Coronary artery (tissue), 2 donors: ENCODE measurements at places on chromosomes 3 and 15.
A peak's percentile ranks its signal among the peaks of the same experiment; 100 is the strongest.

GRCh38 chr3:117443014-117443413 is 733.4 kb downstream of the TUSC7 start:
- no peak for DNase-seq

GRCh38 chr15:27025481-27025966 is 54.5 kb downstream of the GABRG3 start:
- no peak for DNase-seq

GRCh38 chr3:167978071-167978470 is 117.7 kb downstream of the GOLIM4 start:
- DNase-seq, result no peak

- DNase-seq, result peak; percentile 49
Observed at GRCh38 chr3:126118591-126118990, 34.7 kb upstream of the SLC41A3 start.

GRCh38 chr3:126731044-126731443 is 27.0 kb downstream of the CHCHD6 start:
- no peak for DNase-seq

DNA sequence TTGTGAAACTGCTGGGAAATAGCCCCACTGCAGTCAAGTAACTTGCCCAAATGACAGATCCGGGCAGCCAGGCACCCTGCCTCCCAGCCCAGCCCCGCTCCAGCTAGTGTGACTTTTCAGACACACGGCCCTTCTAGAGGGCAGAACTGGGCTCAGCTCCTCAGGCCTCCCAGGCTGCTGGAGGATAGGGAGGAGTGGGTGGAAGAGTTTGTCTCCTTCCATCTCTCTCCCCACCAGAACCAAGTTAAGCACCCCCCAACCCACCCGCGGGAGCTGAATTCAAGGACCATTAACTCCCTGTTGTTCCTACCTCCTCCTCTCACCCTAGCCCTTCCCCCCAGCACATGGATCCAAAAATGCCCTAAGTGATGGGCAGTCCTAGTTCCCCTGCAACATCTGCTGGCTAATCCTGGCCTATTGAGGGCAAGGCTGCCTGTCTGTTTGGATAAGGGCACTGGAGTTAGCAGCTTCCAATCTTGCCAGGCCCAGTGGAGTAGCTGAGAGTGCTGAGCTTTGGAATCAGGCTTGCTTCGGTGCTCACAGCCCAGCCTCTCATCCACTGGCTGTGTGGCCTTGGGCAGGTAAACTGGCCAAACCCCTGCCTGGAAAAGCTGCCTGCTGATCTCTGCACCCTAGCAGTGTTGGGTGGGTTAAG is 3.1 kb downstream of the CCDC33 start:
- DNase-seq, result no peak

GRCh38 chr3:50258979-50259378 is 10.0 kb upstream of the SEMA3B start:
- no peak for DNase-seq

- DNase-seq, result no peak
Observed at GRCh38 chr3:29382409-29382808, 101.5 kb downstream of the RBMS3 start.

GRCh38 chr15:49501586-49501985 is 78.5 kb downstream of the FGF7 start:
- DNase-seq, result no peak

- no peak for DNase-seq
Observed at GRCh38 chr3:29354894-29355293, 74.0 kb downstream of the RBMS3 start.

GRCh38 chr15:53133255-53133850 is 343.2 kb upstream of the ONECUT1 start:
- DNase-seq, result no peak

DNA sequence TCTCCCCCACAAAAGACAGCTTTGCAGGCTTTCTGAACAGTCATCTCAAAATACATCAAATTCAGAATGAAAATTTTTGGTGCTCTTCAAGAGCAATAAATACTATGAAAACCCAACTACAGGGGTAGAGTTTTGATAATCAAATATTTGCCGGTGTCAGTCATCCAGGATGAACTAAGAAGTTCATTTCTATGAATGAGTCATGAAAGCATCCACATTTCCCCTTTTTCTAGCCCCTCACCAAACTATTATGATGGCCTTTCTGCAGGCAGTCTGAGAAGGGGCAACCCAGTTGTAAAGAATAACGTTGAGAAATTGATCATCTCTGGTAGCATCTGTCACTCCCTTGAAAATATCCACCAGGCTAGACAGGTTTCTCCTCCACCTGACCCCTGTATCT is 3.1 kb upstream of the LPCAT4 start:
- DNase-seq, result no peak

DNA sequence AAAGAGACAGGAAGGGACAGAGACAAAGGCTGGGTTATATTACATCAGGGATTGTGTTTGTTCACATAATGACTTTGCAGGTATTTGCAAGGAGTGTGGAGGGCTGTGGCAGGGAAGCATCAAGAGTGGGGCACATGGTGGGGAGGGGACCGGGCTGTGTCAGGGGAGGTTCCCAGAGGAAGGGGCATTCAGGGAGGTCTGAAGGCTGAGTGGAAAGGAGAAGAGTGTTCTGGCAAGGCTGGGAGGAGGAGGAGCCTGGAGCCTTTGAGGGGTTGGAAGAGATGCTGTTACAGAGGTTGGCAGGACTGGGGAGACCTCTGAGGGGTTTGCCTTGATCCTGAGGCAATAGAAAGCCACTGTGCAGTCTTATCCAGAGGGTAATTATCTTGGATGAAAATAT is 49.4 kb downstream of the EXOG start:
- DNase-seq, result no peak

GRCh38 chr3:69451594-69451993 is 65.7 kb upstream of the FRMD4B start:
- DNase-seq, result no peak

- DNase-seq, result no peak
Observed at GRCh38 chr3:8618950-8619349, 25.6 kb downstream of the SSUH2 start.

DNA sequence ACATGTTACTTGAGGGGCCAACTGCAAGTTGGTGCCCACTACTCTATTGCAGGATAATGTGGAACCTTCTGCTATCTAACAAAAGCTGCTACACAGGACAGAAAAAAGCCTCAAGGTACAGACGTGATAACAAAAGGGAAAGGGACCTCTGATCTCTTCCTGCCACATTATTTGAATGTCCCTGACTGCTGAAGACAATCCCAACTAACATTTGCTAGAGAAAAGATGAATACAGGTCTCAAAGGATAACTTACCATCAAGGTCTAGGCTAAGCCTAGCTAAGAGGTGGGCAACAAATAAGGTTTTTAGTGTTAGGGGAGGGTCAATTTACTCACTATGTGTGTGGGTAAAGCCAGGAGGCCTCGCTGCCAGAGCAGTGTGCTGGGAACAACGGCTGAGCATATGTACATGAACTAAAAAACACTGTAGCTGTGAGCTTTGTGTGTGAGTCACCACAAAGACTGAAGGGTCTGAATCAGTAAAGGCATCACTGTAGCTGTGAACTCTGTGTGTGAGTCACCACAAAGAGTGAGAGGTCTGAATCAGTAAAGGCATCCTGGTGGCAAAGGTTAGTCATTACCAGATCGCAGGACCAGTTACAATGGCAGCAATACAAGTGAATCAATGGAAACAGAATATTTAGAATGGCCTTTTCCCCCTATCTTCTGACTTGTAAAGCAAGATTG is 111.7 kb downstream of the LMLN start:
- DNase-seq, result no peak

GRCh38 chr15:52217186-52217585 is 26.0 kb upstream of the GNB5 start:
- no peak for DNase-seq

GRCh38 chr3:53658613-53659193 is 164.3 kb downstream of the CACNA1D start:
- no peak for DNase-seq

DNA sequence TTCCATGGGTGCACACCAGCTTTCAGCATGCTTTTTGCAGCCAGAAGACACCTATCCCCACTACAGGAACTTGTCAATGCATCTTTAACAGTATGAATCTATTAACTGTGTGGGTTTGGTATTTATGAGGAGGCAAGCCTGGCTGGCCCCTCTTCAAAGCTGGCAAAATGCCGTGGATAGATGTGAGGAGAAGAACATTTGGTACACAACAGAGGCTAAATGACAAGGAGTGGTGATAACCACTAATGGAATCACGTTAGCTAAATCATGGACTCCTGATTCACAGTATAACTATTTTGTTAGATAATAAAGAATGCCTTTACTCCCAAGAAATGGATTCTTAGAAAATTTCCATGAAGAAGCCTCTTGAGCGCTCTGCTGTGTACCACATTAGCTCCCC is 187.2 kb downstream of the CLSTN2 start:
- no peak for DNase-seq

- no peak for DNase-seq
Observed at GRCh38 chr3:119681279-119681678, 4.1 kb upstream of the COX17 start.

- DNase-seq, result no peak
Observed at GRCh38 chr3:126487151-126487771, 11.6 kb upstream of the ZXDC start.

DNA sequence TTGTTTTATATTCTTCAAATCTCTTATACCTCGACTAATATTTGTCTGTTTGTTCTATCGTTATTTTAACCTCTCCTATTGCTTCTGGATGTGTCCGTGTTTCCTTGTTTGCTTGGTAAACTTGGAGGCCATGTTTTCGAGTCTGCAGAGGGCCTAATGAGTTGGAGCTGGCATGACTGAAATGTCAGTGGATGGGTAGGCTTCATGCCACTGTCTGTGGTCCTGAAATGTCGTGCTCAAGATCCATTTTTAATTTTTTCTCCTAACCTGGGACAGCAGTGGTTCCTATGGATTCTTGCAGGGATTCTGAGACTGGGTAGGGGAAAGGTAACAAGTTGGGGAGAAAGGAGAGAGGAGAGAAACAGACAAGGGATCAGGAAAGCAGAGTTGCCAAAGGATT is 18.8 kb upstream of the GASK1A start:
- no peak for DNase-seq

GRCh38 chr15:75631935-75632334 is 6.4 kb upstream of the SNUPN start:
- DNase-seq, result no peak

DNA sequence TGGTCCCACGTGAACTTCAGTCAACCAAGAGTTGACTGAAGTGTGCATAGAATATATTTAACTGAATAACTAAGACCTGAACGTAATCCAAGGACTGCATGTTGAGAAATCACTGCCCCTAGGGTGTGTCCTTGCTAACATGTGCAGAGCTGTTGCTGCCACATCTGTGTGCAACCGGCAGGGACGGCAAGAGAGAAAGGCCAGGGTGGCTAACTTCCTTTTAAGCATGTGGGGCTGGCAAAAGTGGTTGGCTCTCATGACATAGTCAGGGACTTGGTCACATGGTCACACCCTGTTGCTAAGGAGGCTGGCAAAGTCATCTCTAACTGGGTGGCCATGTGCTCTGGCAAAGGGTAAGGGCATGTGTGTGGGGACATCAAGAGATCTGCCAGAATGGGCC is 52.4 kb downstream of the GASK1A start:
- DNase-seq, result peak; percentile 76

DNA sequence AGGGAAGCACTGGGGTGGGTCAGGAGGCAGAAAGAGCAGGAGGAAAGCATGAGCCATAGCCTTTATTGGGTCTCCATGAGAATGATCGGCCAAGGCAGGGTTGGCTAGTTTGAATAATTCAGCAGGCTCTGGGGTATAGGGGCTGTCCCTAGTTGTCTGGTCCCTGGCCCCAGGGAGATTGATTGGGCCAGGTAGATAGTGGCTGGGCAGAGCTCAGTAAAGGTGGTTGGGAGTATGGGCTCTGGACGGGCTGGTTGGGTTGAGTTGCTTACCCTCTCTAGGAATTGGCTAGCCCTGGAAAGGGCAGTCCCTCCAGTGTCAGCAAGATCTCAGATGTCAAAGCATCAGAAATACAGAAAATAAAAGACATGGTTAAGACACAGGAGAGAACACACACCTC is 148.1 kb downstream of the SHQ1 start:
- DNase-seq, result no peak

DNA sequence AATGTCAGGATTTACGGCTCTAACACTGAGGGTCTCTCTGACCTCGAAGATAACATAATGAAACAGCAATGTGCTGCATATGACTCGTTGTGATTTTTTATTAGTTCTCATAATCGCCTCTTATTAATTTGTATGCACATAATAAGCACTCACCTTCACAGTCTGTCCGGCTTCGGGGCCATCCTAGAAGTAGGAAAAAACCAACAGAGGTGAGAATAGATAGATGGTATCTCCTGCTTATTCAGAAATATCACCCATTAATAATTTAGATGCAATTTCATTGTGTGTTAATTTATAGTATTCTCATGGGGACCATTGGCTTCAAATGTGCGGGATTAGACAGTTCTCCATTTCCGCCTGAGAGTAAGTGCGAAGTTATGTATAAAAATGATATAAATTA is 961.4 kb upstream of the CFAP20DC start:
- no peak for DNase-seq

- DNase-seq, result no peak
Observed at GRCh38 chr3:17115186-17115585, 230.4 kb downstream of the PLCL2 start.

- no peak for DNase-seq
Observed at GRCh38 chr3:23669541-23670255, 136.1 kb upstream of the UBE2E1 start.

- no peak for DNase-seq
Observed at GRCh38 chr3:139509631-139510030, 29.9 kb downstream of the RBP1 start.

DNA sequence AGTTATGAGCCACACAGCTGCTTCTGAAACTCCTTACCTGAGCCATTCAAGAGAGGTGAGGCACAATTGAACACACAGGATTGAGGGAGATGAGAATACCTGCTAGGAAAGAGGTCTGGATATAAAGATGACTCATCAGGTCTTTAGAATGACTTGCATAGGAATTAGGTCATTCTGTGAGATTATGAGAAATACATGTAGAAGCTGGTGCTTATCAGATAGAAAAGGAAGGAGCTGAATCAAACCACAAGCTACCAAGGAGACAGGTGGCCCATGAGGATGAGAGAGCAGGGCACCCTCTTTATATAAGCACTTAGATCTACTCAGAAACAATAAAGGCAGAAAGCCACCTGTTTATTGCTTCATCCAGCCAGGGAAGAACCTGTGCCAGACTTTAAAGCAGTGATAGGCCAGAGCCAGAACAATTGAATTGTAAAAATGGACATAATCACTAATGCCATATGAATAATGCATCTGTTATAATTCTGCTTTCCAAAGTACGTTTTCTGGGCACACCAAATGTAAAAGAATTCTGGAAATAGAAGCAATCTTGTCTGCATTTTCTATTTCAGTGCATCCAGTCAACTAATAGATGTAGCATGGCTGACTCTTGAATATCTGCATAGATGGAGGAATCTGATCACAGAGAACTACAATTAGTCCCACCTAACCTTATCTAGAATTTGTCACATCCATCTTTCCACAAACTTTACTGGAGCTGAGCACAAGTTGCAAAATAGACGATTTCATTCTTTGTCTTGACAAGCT is 74.9 kb downstream of the PIK3R4 start:
- DNase-seq, result no peak

DNA sequence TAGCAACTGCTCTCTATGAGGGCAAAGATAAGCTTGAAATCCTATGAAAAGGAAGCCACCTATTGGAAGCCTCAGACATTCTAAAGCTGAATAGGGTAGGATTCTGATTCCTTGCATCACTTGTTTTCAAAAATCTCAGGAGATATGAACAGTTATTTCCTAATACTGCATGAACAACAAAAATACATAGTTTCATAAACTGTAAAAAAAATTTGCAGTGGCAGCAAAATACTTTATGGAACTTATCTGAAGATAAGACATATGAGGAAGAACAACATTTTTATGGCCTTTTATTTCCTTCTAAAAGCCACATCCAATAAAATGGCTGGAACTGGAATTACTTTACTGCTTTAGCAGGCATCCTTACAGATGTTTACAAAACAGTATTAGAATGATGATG is 29.9 kb downstream of the AP3S2 start:
- no peak for DNase-seq
